ENCODE measurements at places on chromosomes 6 and 20.

DNA sequence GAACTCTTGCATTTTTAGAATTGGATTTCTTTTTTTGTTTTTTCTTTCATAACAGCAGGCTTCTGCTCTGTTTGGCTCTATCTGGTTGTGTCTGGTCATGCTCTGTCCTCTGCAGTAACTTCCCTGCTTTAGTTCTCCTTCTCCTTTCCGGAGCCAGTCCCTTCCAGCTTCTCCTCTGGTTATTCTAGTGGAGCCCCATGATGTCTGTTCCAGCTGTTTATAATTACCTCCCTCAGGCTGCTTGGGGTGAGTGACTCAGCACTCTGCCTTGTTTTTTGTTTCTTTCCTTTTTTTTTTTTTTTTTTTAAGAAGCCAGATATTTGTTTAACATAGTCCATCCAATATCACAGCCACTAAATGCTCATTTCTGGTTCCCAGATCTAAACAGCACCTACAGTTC lies 409.6 kb downstream of the MAFB start:
- DNase-seq = peak; percentile 91

GRCh38 chr20:24970754-24971153 lies 21.7 kb downstream of the CST7 start:
- no peak for DNase-seq

GRCh38 chr6:125154761-125155135 lies 1.2 kb downstream of the TPD52L1 start:
- no peak for DNase-seq

DNA sequence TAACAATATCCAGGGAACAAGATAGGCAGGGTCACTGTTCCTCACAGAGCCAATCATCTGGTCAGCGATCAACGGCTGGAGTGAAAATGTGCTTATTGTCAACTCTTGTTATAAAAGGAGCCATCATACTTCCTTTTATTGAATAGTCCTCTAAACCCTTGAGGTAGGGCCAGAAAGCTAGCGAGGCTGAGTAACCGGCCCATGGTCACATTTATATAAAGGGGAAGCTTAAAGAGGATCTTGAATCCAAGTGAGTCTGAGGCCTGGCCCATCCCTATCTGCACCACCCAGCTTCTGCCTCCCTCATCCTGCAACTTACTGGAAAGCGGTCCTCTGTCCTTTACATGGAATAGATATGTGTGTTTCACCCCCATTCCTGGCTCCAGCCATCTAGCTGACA lies 9.5 kb downstream of the PHACTR3 start:
- no peak for DNase-seq

DNA sequence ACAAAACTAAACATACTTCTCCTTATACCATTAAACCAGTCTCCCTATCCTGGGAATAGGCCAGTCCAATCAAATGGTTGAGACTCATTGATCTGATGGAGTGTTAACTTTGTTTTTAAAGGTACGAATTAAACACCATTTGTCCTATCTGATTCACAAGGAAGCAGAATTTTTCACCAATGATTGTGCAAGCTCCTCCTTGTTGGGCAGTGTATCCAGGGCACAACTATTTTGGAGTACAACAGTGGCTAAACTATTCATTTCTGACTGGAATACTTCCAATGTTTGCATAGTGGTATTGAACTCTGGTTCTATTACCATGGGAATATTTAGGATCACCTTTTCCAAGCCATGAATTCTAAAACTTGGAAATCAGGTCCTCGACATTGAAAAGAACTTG lies 5.4 kb upstream of the PPP1R3G start:
- no peak for DNase-seq

- DNase-seq = no peak
Measured at GRCh38 chr20:13265941-13266340, 44.9 kb downstream of the ISM1 start.
